ENCODE measurements at places on chromosomes 5 and 9.

GRCh38 chr5:154273028-154273617 is 82.6 kb downstream of the GALNT10 start:
- DNase-seq: no peak

GRCh38 chr5:35899800-35900199 is 38.6 kb downstream of the CAPSL start:
- DNase-seq: no peak

DNA sequence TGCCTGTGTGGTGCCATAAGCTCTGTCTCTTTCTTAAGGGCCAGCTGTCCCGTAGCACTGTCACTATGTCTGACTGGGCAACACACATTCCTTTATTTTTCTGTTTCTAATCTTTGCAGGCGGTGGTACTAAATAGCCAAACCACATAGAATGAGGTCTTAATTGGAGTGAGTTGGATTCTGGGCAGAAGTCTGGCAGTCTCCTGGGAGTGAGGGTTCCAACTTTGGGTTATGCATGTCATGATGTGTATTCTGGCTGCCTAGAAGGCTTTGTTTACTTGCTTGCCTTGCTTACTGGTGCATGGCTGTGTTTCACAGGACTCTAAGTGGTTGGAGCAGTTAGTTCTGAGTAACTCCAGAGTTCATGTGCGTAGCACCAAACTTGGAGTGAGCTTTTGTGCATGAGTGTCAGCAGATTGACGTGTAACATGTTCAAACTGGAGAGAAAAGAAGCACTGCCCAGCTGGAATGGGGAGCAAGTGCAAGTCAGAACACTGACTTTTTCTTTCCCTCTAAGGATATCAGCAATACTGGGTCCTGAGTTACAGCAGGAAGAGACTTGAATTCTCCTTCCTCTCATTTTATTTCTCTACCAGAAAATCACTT is 185.8 kb downstream of the PCSK1 start:
- no peak for DNase-seq

DNA sequence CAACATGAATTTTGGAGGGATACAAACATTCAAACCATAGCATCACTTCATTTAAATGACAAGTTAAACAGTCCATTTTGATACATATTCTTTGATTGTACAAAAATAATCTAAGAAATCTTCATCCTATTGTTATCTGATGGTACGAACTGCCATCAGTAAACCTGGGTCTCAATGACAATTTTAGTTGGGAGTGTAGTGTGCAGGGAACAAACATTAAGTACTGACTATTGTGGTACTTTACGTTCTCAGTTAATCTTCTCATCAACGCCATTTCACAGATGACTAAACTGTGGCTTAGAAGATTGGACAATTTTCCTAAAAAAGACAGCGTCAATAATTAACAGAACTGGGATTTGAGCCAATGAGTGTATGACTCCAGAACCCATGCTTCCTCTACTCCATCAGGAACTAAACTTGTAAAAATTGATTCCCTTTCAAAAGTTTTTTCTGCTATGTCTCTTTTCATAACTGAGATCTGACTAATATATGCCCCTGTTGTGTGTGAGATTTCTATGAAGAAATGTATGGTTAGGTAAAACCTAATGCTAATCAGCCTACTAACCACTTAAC is 21.1 kb downstream of the TNPO1 start:
- DNase-seq: no peak

DNA sequence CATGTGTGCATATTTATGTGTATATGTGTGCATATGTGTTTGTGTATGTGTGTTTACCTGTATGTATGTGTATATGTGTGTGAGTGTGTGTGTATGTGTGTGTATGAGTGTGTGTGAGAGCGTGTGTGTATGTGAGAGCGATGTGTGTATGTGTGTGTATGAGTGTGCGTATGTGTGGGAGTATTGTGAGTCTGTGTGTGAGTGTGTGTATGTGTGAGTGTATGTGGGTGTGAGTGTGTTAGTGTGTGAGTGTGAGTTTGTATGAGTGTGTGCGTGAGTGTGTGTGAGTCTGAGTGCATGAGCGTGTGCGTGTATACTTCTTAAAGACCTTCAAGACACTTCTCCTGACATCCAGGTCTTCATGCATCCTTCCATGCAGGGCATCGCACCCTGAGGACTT is 49.6 kb downstream of the CFAP77 start:
- DNase-seq: no peak

DNA sequence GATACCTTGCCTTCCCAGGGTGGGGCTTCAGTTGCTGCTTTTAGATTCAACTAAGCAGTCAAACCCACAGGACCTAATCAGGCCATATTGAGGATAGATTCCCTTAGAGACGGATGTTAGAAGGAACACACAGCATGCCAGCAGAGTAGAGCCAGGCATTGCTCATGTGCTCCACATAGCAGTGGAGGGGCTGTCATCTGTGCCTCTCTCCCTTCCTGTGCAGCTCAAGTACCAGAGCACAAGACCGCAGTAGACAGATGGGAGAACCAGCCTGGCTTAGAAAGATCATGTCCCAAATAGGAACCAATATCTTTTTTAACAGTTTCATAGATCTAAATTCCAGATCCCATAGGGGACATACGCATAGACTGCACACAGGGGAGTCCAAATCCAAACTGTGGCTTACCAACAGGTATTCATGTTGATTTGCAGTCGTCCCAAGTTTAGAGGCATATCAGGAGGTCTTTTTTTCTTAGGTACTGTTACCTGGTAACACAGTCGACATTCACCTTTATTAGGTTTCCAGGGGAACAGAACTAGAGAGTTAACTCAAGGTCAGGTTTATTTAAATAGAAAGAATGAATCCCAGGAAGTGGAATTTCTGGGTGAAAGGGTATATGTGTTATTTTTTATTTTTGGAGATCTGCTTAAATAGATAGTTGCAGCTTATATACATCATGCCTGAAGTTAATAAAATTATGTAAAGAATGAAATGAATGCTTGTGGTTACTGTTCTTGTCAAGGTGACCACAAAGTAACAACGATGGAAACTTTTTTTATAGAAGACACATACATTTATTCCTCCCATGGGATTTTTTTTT is 43.5 kb upstream of the PCAT7 start:
- no peak for DNase-seq

- DNase-seq: peak; percentile 72
These were observed at the start of gene LIX1 for GRCh38 chr5:97142521-97143254. LIX1 (minus strand) TSS chr5:97142611; CDS start chr5:97142576, 35 bp downstream.

GRCh38 chr5:96175090-96175489 is 213.4 kb upstream of the ELL2 start:
- DNase-seq: no peak

DNA sequence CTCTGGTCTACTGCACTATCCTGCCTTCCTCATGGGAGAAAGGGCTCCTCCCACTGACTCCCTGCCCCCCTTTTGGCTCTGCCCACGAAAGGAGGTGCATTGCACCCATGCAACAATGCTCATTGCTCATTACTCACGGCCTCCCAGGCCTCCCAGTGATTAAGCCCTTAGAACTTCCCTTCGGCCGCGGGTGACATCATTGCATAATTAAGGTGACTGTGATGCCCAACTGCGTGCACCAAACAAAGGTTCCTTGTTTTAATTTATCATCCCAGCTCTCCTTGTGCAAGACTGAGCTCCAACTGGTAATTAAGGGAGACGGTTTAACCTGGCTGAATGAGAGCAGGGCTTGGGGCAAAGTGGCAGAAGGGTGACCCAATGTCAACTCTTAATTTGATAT is 180.4 kb downstream of the GAS1 start:
- DNase-seq: no peak

- peak; percentile 75 for DNase-seq
These were observed 65.0 kb downstream of the MAST4 start for GRCh38 chr5:66661149-66661548.

- DNase-seq: no peak
These were observed 892.6 kb downstream of the TAF11L14 start for GRCh38 chr5:18526792-18527405.

DNA sequence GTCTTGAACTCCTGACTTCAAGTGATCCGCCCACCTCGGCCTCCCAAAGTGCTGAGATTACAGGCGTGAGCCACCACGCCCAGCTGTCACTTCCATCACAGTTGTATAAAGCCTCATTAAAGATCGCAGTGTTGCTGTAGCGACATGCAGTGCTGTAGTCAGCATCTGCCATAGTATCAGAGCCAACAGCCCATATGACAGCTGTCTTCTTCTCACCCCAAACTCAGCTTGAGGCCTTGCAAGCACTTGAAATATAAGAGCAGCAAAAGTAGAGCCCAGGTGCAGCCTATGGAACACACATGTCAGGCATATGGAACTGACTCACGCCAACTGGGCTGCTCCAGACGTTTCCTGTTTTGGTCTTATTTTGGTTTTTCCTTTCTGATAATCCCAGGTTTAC is 167.8 kb downstream of the TRIO start:
- no peak for DNase-seq

DNA sequence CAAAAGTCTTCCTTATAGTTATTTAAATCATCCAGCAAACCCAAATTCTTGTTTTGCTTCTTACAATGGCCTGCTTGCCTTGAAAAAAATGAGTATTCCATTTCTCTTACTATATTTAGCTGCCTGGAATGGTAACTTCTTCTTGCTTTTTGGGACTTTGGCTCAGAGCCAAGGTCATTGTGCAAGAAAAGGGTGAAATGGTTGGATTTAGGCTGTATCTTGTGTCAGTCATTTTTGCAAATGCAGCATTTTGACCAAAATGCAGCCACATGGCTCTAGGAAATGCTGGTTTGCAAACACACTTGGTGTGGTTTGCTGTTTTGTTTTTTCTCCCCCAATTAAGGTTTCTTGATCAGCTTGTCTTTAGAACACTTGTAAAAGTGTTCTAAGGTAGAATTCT is 133.3 kb upstream of the ELL2 start:
- DNase-seq: no peak

DNA sequence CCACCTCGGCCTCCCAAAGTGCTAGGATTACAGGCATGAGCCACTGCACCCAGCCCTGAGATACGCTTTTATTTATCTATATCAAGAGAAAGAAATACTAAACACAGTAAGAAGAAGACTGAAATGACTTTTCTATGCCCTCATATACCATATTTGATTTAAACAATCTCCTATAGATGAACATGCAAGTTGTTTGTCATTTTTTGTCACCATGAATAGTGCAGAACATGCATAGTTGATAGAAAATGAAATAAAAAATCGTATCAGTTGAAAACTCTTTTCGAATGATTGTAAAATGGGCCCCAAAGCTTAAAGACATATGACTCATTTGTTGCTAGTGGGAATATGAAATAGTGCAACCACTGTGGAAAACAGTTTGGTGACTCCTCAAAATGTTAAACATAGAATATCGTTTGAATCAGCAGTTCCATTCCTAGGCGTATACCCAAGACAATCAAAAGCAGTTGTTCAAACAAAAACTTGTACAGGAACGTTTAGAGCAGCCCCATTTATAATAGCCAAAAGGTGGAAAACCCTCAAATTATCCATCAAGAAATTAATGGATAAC is 61.4 kb upstream of the ANKH start:
- DNase-seq: no peak

- no peak for DNase-seq
These were observed 68.3 kb upstream of the RGS7BP start for GRCh38 chr5:64437496-64437895.

DNA sequence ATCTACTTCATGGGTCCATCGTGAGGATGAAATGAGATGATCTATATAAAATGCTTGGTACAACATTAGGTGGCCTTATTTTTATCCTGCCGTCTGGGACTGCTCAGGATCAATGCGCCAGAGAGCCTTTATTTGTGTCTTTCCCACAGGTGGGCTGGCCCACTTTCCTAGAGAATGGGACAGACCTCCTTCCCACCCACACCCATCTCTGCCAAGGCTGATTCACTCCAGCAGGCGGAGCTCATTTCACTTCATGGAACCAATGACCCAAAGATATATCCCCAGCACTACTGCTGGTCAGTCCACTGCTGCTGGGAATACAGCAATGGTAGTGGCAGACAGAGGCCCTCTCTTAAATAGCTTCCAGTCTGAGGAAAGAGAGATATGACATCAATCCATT is 35.7 kb downstream of the TGFBI start:
- DNase-seq: no peak

DNA sequence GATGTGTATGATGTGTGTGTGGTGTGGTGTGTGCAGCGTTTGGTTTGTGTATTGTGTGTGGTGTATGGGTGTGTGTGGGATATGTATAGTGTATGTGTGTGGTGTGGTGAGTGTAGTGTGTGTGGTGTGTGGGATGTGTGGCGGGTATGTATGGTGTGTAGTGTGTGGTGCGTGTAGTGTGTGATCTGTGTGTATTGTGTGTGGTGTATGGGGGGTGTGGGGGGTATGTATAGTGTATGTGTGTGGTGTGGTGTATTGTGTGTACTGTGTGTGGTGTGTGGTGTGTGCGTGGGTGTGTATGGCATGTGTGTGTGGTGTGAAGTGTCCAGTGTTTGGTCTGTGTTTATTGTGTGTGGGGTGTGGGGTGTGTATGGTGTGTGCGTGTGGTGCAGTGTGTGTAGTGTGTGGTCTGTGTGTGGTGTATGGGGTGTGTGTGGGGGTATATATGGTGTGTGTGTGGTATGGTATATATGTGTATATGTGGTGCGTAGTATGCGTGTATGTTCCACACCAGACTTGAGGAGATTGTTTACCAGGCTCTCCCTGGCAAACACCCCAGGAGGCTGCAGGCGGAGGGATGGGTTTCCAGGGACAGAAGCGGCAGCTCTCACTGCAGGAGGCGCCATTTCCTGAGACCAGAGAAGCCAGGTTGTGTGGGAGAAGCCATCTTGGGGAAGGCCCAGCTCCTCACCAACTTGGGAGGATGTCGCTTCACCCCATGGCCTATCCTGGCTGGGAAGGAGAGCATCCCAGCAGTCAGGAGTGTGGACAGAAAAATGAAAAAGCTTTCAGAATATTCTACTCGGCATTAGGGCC is 138.1 kb downstream of the NXNL2 start:
- no peak for DNase-seq

GRCh38 chr5:74200560-74200959 is 440.0 kb downstream of the ENC1 start:
- DNase-seq: peak; percentile 98

- peak; percentile 77 for DNase-seq
These were observed at the start of gene PCSK1 for GRCh38 chr5:96433066-96433447. PCSK1 (minus strand) TSS chr5:96433248; CDS start chr5:96433042, 206 bp downstream.

- DNase-seq: no peak
These were observed 58.3 kb downstream of the PRELID2 start for GRCh38 chr5:145776886-145777285.

GRCh38 chr5:179294891-179295777 is 50.1 kb downstream of the ADAMTS2 start:
- no peak for DNase-seq

GRCh38 chr5:15168358-15168757 is 296.8 kb upstream of the ANKH start:
- DNase-seq: no peak

GRCh38 chr5:83498585-83498984 is 27.0 kb downstream of the VCAN start:
- DNase-seq: no peak

GRCh38 chr5:142746532-142747433 is 23.4 kb upstream of the ARHGAP26 start:
- no peak for DNase-seq

- DNase-seq: no peak
These were observed 9.4 kb downstream of the TRAF1 start for GRCh38 chr9:120916991-120917880.

GRCh38 chr5:72179816-72180440 is 72.7 kb downstream of the MAP1B start:
- DNase-seq: no peak
